ENCODE measurements at places on chromosomes 5 and 9.

GRCh38 chr9:27600256-27600655 lies 27.0 kb upstream of the C9orf72 start:
- DNase-seq, result no peak

DNA sequence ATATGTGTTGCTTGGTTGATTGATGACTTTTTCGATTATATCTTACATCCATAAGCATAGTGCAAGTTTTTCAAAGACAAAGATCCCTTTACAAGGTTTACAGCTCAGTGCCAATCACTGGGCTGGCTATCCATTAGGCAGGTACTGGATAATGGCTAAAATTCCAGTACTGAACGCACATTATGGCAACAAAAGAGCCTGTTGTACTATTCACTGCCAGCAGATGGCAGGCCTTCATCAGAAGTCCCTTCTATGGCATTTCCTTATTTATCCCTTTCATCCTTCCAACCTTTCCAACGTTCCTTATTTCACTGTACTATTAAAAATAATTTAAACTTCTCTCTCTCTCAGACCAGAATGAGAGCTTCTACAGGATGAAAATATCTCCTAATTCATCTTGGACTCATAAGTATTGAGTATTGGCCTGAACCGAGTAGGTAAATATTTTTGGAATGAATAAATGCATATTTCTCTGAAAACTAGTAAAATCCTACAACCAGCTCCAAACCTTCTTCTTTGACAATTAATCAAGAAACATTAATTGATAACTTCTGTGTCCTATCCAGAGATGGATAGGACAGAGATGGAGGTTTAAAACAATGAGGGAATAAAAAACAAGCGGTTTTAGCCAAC lies 6.7 kb upstream of the WNT8A start:
- DNase-seq, result peak; percentile 5

DNA sequence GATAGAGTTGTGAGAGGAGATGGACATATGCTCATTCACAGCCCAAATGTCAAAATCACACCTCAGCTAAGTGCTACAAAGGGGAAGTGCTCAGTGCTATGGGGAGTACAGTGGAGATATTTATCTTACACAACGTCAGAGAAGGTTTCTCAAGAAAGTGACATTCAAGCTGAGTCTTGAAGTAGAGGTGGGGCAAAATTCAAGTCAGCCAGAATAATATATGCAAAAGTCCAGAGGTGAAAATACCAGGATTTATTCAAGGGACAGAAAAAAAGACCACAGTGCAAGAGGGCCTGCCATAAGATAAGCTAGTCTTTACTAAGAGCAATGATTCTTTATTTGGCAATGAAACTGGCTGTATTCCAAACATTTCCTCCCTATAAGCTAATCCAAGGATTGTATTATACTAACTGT lies 327.8 kb upstream of the PIK3R1 start:
- DNase-seq, result no peak

DNA sequence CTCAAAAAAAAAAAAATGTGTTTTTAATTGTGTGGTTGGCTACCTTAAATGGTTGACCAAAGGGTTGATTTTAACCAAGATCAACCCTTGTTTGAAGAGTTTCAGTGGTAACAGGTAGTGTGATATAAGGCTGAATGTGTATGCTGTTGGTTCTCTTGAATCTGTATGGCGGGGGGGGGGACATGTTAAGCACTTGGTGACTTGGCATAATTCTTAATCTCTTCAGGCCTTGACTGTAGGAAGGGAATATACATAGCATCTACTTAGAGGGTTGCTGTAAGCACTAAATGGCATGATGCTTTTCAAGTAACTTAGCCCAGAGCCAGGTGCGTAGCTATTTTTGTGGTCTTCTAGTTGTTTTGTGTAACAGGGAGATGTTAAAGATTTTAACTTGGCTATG lies 5.6 kb upstream of the SPRY4 start:
- no peak for DNase-seq

DNA sequence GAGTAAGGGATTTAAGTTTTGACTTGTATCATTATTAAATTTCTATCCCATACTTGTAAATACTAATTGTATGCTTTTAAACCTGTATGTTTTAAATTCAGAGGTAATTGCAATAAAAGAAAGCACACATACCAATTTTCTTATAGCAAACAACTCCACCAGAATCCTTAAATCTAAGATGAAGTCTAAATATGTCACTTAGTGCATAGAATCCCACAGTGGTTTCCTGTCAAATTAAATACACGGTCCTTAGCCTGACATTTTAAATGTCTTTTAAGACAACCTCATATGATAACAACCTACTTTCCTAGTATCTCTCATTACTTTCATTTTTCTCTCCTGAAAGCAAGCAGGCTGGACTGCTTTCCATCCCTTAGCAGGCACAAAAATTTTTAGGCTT lies 52.0 kb downstream of the JMY start:
- DNase-seq, result no peak

GRCh38 chr9:123509646-123510045 lies 153.6 kb downstream of the CRB2 start:
- no peak for DNase-seq

- DNase-seq, result no peak
These were observed 2.6 kb downstream of the PDLIM4 start for GRCh38 chr5:132260051-132260450.

DNA sequence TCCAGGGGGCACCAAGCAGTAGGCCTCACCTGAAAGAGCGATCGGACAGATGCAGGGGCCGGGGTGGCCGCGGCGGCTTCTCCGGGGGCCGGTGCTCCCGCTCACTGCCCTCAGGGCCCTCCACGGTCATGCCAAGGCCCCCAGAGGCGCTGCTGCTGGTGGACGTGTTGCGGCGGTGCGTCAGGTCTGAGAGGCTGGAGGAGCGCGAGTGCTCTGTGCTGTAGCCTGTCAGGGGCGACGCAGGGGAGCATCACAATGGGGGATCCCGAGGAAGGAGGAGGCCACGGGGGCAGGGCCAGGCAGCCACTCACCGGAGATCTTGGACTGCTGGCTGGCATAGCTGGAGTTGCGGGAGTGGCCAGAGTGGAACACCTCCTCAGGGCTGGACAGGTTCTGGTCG lies 7.7 kb upstream of the DPM2 start:
- no peak for DNase-seq

- no peak for DNase-seq
These were observed 62.8 kb downstream of the SV2C start for GRCh38 chr5:76145945-76146344.

GRCh38 chr5:72386639-72387038 lies 66.5 kb downstream of the PTCD2 start:
- no peak for DNase-seq

GRCh38 chr9:72363236-72363635 lies 1.8 kb downstream of the ZFAND5 start:
- DNase-seq, result no peak

GRCh38 chr5:137234973-137235943 lies 263.9 kb downstream of the SPOCK1 start:
- no peak for DNase-seq

DNA sequence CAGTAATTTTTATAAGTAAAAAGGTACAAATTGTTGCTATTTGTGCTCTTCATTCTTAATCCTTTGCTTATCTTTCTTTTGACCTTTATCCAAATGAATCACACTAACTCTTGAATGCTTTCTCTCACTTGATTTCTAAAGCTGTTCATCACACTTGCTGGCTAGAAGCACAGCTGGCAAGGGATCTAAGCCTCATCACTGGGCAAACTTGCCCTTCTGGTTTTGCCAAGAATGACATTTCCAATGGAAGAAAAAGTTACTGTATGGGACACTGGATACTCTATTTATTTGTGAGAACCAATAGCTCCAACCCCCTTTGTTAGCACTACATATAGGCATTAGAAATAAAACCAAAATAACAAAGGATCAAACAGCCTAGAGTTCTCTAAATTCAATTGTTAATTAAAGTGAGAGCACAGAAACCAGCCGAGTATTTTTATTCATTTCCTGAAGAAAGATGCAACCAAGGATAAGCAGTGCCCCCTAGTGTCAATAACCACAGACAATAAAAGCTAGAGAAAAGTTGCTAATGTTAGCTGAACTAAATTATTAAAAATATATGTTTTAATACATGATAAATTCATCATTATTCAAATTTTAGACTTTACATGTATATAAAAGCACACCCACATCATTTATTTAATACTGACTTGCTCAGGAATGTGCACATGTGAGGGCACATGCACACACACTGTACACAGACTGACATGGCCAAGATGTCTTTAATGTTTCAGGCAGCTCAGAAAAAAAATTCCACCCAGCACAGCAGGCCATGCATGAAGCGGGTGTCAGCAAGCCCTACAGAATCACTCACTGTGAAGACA lies 59.8 kb upstream of the POU5F2 start:
- no peak for DNase-seq

DNA sequence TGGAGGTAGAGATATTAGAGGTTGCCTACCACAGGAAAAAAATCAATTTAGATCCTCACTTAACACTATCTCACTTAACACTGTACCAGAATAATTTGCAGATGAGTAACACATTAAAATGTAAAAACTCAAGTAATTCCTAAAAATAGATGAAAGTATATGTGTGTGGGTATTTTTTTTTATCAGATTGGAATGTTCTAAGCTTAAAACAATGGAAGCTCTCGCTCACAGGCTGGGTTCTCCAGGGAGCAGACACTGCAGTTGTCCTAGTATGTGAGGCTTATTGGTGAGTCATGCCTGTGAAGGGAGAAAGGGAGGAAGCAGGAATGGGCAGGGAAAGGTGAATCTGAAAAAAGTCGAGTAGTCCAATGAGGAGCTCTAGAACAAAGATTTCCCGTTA lies 181.3 kb upstream of the ZNF608 start:
- no peak for DNase-seq

DNA sequence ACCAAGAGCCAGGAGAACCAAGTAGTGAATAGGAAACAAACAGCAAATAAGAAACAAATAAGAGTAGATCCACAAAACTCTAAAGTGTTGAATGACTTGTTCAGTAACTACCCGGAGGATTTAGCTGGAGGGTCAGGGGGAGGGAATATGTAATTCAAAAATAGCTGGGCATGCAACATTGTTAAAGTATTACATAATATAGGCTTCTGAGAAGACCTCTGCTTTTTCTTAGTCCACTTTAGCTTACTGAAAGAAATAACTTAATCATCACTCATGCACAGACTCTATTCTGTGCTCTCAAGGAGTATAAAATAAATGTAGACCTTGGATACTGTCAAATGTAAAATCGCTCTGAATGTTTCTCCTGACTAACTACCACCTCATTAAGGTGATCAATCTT lies 183.2 kb upstream of the POU5F2 start:
- no peak for DNase-seq

DNA sequence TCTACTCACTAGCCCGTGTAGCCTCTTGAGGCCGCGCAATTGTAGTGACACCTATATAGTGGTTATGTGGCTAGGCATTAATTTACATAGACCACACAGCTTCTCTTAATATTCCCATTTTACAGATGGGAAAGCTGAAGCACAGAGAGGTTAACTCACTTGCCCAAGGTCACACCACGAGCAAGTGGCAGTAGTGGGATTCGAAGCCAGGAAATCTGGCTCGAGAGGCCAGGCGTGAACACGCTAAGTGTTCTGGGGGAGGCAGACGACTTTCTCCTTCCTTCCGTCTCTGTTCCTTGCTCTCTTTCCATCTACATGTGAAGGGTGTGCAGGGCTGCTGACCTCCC lies 49.8 kb upstream of the IER5L start:
- no peak for DNase-seq

DNA sequence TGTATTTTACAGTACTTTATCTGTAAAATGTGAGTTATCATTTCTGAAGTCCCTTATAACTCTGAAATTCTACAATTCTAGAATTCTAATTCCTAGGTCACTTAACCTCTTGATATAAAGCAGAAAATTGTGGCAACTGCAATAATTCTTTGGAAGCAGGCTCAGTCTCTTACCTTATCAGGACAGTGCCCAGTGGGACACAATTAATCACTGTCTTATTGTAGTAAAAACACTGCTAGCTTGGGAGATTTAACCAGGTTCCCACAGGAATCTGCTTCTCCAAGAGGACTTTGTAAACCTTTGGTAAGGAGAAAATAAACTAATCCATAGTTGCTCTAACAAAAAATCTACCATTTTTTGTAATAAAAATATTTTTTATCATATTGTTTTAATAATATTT lies 18.3 kb upstream of the SPATA9 start:
- DNase-seq, result no peak

- peak; percentile 20 for DNase-seq
These were observed 93.2 kb downstream of the ZFAND5 start for GRCh38 chr9:72271613-72272478.

DNA sequence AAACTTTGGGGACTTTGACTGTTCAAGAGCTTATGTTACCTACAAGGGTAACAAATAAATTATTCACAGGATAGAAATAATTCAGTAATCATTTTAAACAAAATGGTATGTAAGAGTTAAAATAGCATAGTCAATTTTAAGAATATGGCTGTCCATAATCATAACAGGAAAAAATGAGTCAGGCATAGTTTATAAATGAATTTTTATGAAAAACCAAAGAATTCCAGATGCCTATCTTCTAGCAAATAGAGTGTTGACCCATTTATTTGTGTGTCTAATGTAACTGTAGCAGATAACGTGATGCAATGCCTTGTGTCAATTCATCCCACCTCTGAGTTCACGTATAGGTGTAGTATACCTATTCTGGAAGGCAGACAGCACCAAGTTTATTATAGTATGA lies 169.7 kb upstream of the CDH9 start:
- no peak for DNase-seq

DNA sequence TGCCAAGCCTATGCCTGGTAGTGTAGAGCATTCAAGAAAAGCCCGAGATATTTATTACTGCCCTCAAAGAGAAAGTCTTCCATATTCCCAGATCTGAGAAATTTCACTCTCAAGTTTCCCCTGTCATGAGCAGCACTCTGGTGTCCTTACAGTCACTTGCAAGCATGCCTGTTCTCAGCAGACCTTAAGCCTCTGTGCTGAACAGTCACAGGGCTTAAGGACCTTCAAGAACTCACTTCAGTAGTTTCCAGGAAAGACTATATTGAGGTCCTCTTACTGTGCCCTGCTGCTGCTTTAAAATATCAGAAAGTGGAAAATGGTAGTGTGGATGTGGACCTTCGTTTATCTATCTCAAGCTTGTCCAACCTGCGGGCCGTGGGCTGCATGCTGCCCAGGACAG lies 53.5 kb downstream of the DNAJC21 start:
- DNase-seq, result no peak

GRCh38 chr5:142831009-142831383 lies 60.8 kb downstream of the ARHGAP26 start:
- DNase-seq, result no peak

DNA sequence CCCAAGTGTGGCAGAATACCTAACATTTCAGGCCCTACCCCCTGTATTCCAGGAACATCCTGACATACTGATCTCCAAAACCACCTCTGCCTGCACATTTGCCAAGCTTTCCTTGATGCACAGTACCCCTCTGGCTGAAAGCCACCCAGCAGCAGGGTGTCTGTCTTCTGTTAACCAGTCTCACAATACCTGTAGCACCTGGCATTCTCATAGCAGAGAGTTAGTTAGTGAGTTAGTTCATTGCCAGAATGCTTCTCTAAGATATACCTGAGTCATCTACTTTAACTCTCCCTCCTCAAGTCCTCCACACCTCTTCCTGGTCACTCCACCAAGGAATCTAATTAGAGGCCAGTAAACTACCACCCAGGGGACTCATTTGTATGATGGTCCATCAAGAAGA lies 46.1 kb upstream of the IL7R start:
- DNase-seq, result no peak
